ENCODE measurements at places on chromosomes 5 and 9. TPM values are rescaled to one million over a fixed set of nuclear protein-coding genes. Genes with fewer than 3 reads are reported as not detected.

CNTFR gene
- 9.4 TPM for total RNA-seq

TTC23L gene
- 2.8 TPM for total RNA-seq

- no peak for DNase-seq
These were observed 74.7 kb downstream of the NTRK2 start for GRCh38 chr9:84744195-84744594.

- DNase-seq = no peak
These were observed 367.6 kb downstream of the PDE4D start for GRCh38 chr5:59525957-59526356.

TYRP1 gene
- not detected for total RNA-seq

- DNase-seq = no peak
These were observed 941 bp downstream of the EXD3 start for GRCh38 chr9:137421838-137422603.

COL5A1 gene
- total RNA-seq = 64.7 TPM

FIBCD1 gene
- total RNA-seq = not detected

- DNase-seq = no peak
These were observed 1206.7 kb downstream of the CDH12 start for GRCh38 chr5:21646469-21646868.

GRCh38 chr9:129038109-129038852 lies 1.9 kb downstream of the MIGA2 start:
- no peak for DNase-seq

DNA sequence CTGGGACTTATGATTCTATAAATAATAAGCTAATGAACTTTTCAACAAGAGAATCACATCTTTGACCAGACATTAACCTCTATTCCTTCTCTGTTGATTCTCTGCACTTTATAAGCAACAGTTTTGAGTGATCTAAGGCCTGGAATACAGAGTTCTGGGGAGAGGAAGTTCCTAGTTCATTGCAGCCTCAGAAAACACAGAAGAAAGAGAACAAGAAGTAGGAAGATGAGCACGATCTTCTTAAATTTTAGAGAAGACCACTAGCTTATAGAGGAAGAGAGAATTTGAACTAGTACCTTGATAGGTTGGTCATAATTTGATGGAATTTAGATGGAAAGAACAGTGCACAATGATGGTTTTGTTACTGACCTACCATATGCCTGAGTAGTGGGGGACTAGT lies 8.5 kb upstream of the C9orf72 start:
- no peak for DNase-seq

DNA sequence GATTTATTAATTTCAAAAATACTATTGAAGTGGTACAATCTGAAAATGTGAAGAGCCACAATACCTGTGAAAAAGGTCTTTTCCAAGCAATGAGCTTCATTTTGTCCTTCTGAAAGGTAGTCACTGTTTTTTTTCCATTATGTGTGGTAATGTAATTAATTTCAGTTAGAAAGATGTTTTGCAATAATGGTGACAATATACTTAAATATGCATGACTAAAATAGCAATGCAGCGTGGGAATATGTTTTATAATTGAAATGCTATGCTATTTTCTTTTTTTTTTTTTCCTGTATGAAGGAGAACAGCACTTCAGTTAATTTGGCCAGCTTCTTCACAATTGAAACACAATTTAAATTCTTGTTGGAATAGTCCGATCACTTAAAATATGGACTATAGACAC lies 41.9 kb downstream of the NPR3 start:
- no peak for DNase-seq

CCL19 gene
- 11.4 TPM for total RNA-seq

- no peak for DNase-seq
These were observed 199.9 kb downstream of the PCSK5 start for GRCh38 chr9:76090330-76090729.

DNA sequence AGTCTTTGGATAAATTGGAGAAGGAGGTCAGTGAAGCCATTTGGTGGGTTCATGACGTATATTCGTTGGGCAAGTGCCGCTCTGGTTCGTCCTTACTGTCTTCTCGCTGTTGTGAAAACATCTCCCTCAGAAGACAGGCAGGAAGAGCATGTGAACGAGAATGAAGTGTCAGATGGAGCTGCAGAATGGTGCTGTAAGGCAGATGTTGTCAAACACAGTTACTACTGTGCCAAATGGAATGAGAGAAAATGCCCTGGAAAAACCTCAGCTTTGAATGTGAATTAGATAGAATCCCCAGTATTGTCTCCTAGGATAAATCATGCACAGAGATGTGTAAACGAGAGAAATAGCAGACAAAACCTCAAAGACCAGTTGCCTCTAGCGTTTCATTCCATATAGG lies 121.5 kb downstream of the CAMK4 start:
- no peak for DNase-seq

DNA sequence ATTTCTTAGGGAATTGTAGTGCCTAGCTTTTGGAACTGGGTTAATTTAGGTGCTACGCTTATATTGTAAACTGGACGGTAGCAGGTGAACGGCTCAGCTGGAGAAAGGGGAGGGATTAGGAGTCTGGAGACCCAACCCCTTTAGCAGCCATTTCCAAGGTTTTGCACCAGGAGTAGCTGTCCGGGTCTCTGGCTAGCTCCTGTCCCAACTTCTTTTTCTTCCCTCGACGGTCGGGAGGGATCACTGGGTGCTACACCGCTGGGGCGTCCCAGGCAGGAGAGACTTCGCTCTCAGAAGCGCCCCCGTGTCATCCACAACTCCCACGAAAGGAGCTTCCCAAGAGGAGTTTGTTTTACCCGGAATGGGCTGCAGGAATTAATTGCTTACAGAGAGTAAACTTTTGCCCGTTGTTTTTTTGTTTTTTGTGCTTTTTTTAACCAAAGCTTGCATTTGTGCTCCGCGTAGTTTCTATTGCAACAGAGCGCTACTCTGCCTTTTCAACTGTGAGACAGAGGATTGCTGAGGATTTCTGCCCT lies 1640.9 kb upstream of the C9orf72 start:
- DNase-seq = no peak

GRCh38 chr5:38541174-38541725 lies 15.2 kb downstream of the LIFR start:
- DNase-seq = no peak

DNA sequence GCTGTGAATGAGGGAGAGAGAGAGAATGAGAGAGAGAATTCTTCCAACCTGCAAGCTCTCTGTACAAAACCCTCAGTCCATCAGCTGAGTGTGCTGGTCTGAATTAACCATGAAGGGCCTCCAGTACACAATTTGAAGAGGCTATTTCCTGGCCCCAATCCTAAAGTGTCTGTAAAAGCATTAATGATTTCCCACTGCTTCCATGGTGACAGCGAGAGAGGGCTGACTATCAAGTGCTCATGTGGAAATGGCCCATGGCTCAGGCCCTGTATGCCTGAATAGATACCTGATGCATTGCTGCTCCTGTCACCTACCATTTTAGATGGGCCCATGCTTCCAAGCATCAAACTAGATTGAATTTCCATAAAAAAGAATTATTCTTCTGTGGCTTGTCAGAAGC lies 592.4 kb downstream of the KIF4B start:
- no peak for DNase-seq

PCDHB11 gene
- total RNA-seq = 2.1 TPM
